Eye (tissue), 1 donor: ENCODE measurements at places on chromosomes 16 and 17.
A peak's percentile ranks its signal among the peaks of the same experiment; 100 is the strongest.

- no peak for DNase-seq
Measured at GRCh38 chr17:32870027-32870670, 6.8 kb downstream of the MYO1D start.

GRCh38 chr17:51229889-51230288, 30.0 kb downstream of the MBTD1 start:
- no peak for DNase-seq

GRCh38 chr17:28956112-28956511, 4.8 kb upstream of the PHF12 start:
- DNase-seq: no peak

GRCh38 chr17:8985054-8985701, 19.7 kb upstream of the PIK3R5 start:
- no peak for DNase-seq

DNA sequence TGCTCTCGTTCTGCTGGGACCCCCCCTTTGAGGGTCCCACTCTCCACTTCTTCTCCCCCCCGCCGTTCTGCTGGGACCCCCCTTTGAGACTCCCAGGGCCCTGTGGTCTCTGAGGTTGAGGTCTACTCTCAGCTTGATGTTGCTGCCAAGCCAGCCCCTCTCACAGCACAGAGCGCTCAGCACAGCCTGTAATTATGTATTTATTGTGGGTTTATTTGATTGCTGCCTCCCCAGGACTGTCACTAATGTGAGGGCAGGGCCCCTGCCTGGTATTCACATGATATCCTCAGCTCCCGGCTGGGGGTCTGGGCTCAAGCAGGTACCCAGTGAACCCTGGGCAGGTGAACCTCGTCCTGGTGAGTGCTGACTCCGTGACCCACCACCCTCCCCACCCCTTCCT, 35.4 kb downstream of the ACTG1 start:
- no peak for DNase-seq

DNA sequence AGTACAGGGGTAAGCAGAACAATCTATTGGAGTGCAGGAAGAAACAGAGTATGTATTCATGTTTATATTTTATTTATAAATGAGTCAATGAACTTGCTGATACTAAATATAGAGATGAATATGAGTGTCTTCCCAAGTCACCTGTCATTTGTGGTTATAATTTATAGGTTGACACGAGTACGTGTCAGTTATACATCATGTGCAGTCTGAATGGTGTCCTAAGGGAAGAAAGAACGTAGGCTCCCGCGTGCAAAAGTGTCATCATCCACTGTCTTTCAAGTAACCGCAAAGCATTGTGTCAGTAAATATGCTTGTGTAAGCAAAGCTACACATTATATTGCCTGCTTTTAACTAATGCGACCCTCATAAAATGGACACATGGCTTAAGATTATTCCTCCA, 786.1 kb downstream of the KCNJ2 start:
- DNase-seq: peak; percentile 48
